ENCODE measurements at places on chromosomes 2 and 18. TPM values are rescaled to one million over a fixed set of nuclear protein-coding genes. Genes with fewer than 3 reads are reported as not detected.

DNA sequence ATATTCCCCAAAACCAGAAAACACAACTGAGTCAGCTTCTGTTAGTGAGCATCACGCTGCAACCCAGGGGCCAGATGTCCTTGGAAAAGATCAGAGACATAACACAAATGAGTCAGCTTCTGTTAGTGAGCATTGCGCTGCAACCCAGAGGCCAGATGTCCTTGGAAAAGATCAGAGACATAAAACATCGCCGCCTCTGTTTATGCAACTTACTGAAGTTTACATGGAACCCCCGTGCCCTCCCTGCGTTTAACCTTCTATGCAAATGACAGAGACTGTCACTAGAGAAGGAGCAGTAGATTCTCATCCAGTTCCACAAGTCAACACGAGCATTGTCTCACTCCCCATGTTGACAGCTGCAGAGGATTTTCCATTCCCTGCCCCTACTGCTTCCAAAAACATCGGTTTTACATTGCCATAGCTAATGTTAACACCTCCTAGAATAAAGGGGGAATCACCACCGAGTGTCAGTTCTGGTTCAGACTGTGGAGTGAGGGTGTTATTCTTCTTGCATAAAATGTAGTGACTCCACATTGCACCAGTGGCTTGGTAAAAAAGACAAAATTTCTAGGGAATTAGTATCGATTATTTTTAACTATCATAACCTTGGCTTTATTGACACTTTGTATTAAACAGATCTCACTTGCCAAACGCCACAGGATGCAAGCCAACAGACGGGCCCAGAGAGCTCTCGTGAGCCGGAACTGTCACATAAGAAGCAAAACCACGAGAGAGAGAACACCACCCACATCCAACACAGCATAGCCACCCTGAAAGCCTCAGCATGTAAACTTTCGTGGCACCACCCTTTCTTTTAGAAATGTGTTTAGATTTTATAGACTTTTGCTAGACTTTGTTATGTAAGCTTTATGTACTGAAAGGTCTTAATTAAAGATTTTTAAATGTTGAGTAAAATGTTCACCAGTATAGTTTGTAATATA, 87.7 kb downstream of the SH3YL1 start:
- peaks cover 35% of the 10 kb centered on the region for H3K4me1 ChIP-seq
- H3K27ac ChIP-seq, result peak overlapping the region; percentile 70
- no peaks in the 10 kb centered on the region for H3K27me3 ChIP-seq
- peak; percentile 59 for DNase-seq

GRCh38 chr2:232218778-232219495, 159.6 kb upstream of the ALPP start:
- peaks cover 7% of the 10 kb centered on the region for H3K36me3 ChIP-seq
- H3K4me3 ChIP-seq, result no peak overlapping the region
- no peak overlapping the region for H3K27ac ChIP-seq
- DNase-seq, result no peak
- H3K27me3 ChIP-seq, result no peaks in the 10 kb centered on the region

GRCh38 chr2:205053827-205054410, 508.6 kb downstream of the PARD3B start:
- no peaks in the 10 kb centered on the region for H3K27me3 ChIP-seq
- peaks cover 6% of the 10 kb centered on the region for H3K36me3 ChIP-seq
- peaks cover 29% of the 10 kb centered on the region for H3K4me1 ChIP-seq

GRCh38 chr2:239811806-239812560, 213.2 kb downstream of the NDUFA10 start:
- DNase-seq, result no peak
- H3K4me1 ChIP-seq, result no peaks in the 10 kb centered on the region
- no peak overlapping the region for H3K4me3 ChIP-seq
- H3K27me3 ChIP-seq, result no peaks in the 10 kb centered on the region
- no peaks in the 10 kb centered on the region for H3K36me3 ChIP-seq

DNA sequence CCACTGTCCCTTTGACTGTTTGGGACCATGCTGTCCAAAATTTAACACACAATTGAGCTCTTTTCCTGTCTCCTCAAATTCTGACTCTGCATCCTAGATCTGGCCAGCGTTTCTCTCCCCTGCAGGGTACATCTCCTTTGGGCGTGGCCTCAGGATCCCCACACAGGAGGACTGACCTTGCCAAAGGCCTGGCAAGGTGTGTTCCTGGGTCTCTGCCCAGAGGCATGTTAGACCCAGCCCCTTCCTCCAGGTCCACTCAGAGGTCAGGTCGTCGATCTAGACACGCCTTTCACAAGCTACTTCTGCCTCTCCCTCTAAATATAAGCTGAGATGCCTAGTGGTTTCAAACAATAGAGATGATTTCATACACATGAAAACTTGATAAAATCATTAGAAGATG, 45.4 kb upstream of the SMIM21 start:
- no peaks in the 10 kb centered on the region for H3K27me3 ChIP-seq
- no peak overlapping the region for H3K27ac ChIP-seq
- no peak overlapping the region for H3K4me3 ChIP-seq
- H3K36me3 ChIP-seq, result no peaks in the 10 kb centered on the region
- H3K4me1 ChIP-seq, result no peaks in the 10 kb centered on the region

GRCh38 chr2:402206-402605, 114.3 kb upstream of the ALKAL2 start:
- H3K36me3 ChIP-seq, result no peaks in the 10 kb centered on the region
- H3K4me1 ChIP-seq, result no peaks in the 10 kb centered on the region
- no peaks in the 10 kb centered on the region for H3K27me3 ChIP-seq

GRCh38 chr2:16958266-16958665, 292.6 kb upstream of the CYRIA start:
- H3K27ac ChIP-seq, result no peak overlapping the region
- H3K36me3 ChIP-seq, result no peaks in the 10 kb centered on the region
- H3K4me1 ChIP-seq, result no peaks in the 10 kb centered on the region
- no peak for DNase-seq

- H3K4me1 ChIP-seq, result peaks cover 13% of the 10 kb centered on the region
- H3K27me3 ChIP-seq, result peaks cover 17% of the 10 kb centered on the region
- no peak overlapping the region for H3K27ac ChIP-seq
- DNase-seq, result no peak
- no peaks in the 10 kb centered on the region for H3K36me3 ChIP-seq
- H3K4me3 ChIP-seq, result no peak overlapping the region
These were observed 26.3 kb downstream of the ITM2C start for GRCh38 chr2:230891064-230891463.

DNA sequence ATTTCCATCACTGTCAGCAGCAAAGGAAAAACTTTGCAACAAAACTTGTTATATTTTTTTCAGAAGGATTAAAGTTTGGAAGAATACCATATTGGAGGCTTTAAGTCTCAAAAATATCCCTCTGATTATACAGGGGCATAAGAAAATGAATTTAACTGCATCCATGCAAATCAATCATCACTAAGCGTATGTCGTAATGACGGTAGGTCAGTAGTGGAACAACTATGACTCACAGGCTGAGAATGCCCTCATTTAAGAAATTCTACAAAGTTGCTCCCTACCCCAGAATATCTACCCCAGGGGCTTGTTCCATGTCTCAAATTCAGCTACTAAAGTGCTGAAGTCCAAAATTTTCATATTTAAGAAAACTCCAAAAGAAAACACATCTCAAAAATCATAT, 12.5 kb upstream of the NAB1 start:
- peaks cover 9% of the 10 kb centered on the region for H3K4me1 ChIP-seq
- no peak overlapping the region for H3K27ac ChIP-seq
- H3K27me3 ChIP-seq, result no peaks in the 10 kb centered on the region
- no peaks in the 10 kb centered on the region for H3K36me3 ChIP-seq
- H3K4me3 ChIP-seq, result no peak overlapping the region
- DNase-seq, result no peak

GRCh38 chr2:207248702-207249377, 83.1 kb upstream of the KLF7 start:
- H3K27me3 ChIP-seq, result no peaks in the 10 kb centered on the region
- H3K27ac ChIP-seq, result no peak overlapping the region
- no peak overlapping the region for H3K4me3 ChIP-seq
- no peaks in the 10 kb centered on the region for H3K36me3 ChIP-seq
- DNase-seq, result no peak
- H3K4me1 ChIP-seq, result peaks cover 8% of the 10 kb centered on the region

DNA sequence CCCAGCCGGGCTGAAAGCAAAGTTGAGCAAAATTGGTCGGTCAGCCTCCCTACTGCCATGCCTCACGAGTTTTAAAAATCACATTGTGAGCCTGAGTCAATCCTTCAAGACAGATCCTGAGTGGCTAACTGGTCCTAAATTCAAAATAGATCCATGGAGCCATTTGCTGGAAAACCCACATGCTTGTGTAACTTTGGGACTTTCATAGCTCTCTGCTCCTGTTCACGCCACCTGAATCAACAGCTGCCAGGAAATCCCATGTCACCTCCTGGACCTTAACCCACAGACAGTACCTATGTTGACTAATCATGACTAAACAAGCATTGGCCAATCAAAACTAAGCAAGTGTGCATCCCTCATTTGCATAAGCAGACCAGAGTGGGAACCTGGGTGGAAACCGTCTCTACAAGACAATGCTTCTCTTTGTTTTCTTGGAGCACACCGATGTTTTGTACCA, 42.8 kb upstream of the LDLRAD4 start:
- no peaks in the 10 kb centered on the region for H3K27me3 ChIP-seq
- peak; percentile 72 for DNase-seq
- H3K27ac ChIP-seq, result no peak overlapping the region
- no peaks in the 10 kb centered on the region for H3K36me3 ChIP-seq

DNA sequence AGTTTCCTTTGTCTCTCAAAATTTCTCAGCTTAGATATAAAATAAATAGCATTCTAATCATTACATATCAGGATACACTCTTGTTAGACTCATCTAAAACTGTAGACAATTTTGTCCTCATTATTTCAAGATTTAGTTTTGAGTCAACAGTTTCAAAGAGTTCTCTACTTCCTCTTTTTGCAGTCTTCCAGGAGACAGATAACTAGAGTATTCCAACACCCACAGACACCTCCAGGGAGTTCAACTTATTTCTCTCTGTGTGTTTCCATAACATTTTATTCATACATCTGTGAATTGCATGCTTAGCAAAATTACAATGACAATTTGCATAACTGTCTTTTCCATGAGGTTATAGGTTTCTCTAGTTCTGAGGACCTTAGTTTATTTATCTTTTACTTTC, 166.6 kb upstream of the HNMT start:
- H3K4me1 ChIP-seq, result no peaks in the 10 kb centered on the region
- H3K27ac ChIP-seq, result no peak overlapping the region
- no peak for DNase-seq
- H3K36me3 ChIP-seq, result peaks cover 1% of the 10 kb centered on the region
- peaks cover 6% of the 10 kb centered on the region for H3K27me3 ChIP-seq

- no peaks in the 10 kb centered on the region for H3K4me1 ChIP-seq
- H3K4me3 ChIP-seq, result no peak overlapping the region
- DNase-seq, result no peak
- no peaks in the 10 kb centered on the region for H3K27me3 ChIP-seq
- H3K27ac ChIP-seq, result no peak overlapping the region
These were observed 136.1 kb upstream of the PID1 start for GRCh38 chr2:229407170-229407569.

DNA sequence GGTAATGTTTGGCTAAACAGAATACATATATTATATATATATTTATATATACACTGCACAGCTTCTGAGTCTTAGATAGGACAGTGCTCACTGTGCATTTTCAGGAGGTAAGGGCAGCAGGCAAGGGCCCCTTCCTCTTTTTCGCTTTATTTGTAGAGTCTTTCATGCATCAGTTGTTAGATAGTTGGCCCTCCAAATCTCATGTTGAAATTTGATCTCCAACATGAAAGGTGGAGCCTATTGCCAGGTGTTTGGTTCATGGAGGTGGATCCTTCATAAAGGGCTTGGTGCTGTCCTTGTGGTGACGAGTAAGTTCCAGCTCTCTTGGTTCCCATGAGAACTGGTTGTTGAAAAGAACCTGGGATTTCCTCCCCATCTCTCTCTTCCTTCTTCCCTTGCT, 48.1 kb downstream of the TSN start:
- no peak overlapping the region for H3K4me3 ChIP-seq
- H3K36me3 ChIP-seq, result no peaks in the 10 kb centered on the region
- peaks cover 26% of the 10 kb centered on the region for H3K27me3 ChIP-seq

DNA sequence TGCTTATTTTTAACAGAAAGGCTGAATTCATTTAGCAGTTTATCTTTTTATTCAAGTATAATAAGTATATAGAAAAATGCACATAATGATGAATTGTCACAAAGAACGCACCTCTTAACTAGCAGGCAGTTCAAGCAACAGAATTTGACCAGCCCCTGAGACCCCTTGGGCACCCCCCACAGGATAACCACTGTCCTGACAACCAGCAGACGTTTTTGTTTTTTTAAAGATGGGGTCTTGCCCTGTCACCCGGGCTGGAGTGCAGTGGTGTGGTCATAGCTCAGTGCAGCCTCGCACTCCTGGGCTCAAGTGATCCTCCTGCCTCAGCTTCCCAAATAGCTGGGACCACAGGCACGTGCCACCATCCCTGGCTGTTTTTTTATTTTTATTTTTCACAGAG, 14.0 kb downstream of the PRELID3A start:
- peaks cover 5% of the 10 kb centered on the region for H3K4me1 ChIP-seq
- DNase-seq, result no peak
- H3K36me3 ChIP-seq, result peaks cover 3% of the 10 kb centered on the region

GRCh38 chr2:220168891-220169546, 541.6 kb downstream of the SLC4A3 start:
- H3K4me3 ChIP-seq, result no peak overlapping the region
- H3K36me3 ChIP-seq, result no peaks in the 10 kb centered on the region
- H3K4me1 ChIP-seq, result no peaks in the 10 kb centered on the region
- no peaks in the 10 kb centered on the region for H3K27me3 ChIP-seq

DNA sequence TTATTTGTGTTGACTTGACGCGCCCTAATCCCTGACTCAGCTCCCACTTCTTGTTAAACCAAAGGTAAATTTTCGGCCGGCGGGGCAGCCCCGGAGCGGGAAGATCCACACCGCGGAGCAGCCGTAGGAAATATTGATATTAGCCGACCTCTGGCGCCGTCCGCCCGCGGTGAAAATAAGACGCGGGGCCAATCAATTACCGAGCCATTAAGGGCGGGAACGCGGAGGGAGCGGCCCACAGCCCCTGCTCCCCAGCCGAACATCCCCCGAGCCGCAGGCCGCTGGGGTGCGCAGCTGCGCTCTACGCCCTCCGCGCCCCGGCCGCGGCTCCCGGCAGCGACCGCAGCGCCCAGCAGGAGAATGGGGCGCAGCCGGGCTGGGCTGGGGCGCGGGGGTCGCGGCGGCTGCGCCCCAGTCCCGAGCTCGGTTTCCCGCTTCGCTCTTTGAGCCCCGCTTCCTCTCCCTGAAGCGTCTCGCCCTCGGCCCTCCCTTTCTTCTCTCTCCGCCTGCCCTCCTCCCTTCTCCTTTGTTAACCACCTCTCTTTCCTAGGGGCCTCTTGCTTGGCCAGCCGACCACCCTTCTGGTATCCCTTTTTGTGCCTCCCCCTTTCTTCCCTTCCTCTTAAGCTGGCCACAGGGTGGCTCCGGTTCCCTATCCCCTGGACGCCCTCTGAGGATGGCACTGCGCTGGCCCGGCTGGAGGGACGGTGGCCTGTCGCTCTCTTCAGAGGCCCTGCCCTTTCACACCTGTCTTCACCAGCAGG, 40.9 kb downstream of the CELF4 start:
- H3K4me3 ChIP-seq, result no peak overlapping the region
- H3K4me1 ChIP-seq, result peaks cover 3% of the 10 kb centered on the region
- H3K36me3 ChIP-seq, result no peaks in the 10 kb centered on the region
- H3K27ac ChIP-seq, result no peak overlapping the region
- H3K27me3 ChIP-seq, result peaks cover 41% of the 10 kb centered on the region

The CLEC4F gene
- total RNA-seq, result not detected

The KLHL30 gene
- total RNA-seq, result not detected

The XPO1 gene
- total RNA-seq, result 201 TPM

The FSIP2 gene
- total RNA-seq, result not detected

The KCNJ13 gene
- not detected for total RNA-seq

The ITGB6 gene
- not detected for total RNA-seq

The DSC2 gene
- 0.02 TPM for total RNA-seq

The KCNK3 gene
- total RNA-seq, result not detected

The NEURL3 gene
- 0.57 TPM for total RNA-seq

The SMYD1 gene
- not detected for total RNA-seq
